Mammary microvascular endothelial cell (primary cell): ENCODE measurements at places on chromosomes 4 and X. TPM values are rescaled to one million over a fixed set of nuclear protein-coding genes. Genes with fewer than 3 reads are reported as not detected.

Gene GRIA3
- total RNA-seq: not detected in 2 replicates

Gene DAPP1
- total RNA-seq: not detected in 2 replicates

Gene GPR119
- total RNA-seq: not detected in 2 replicates

Gene ZXDA
- total RNA-seq: 4.5 and 4.9 TPM in 2 replicates

Gene CXorf49
- not detected in 2 replicates for total RNA-seq

Gene ARX
- total RNA-seq: not detected in 2 replicates

Gene ATOH1
- total RNA-seq: not detected in 2 replicates

Gene PLAC8
- 1.5 and 2.1 TPM in 2 replicates for total RNA-seq

Gene CCKAR
- not detected in 2 replicates for total RNA-seq

Gene AWAT2
- not detected in 2 replicates for total RNA-seq

Gene GAB1
- total RNA-seq: 4.6 and 5.5 TPM in 2 replicates

Gene LAS1L
- 26.8 and 34.2 TPM in 2 replicates for total RNA-seq

Gene COX18
- 19.0 and 29.1 TPM in 2 replicates for total RNA-seq

Gene MAGEA12
- not detected in 2 replicates for total RNA-seq

Gene GPRIN3
- 0.20 and 0.59 TPM in 2 replicates for total RNA-seq

Gene PAGE2B
- not detected in 2 replicates for total RNA-seq

Gene NPNT
- 0.59 and 0.67 TPM in 2 replicates for total RNA-seq

Gene C4orf36
- total RNA-seq: 0.49 and 1.4 TPM in 2 replicates

Gene KLHL4
- 15.7 and 19.2 TPM in 2 replicates for total RNA-seq
